GM18507 (cell line): ENCODE measurements at places on chromosomes 4 and X.

DNA sequence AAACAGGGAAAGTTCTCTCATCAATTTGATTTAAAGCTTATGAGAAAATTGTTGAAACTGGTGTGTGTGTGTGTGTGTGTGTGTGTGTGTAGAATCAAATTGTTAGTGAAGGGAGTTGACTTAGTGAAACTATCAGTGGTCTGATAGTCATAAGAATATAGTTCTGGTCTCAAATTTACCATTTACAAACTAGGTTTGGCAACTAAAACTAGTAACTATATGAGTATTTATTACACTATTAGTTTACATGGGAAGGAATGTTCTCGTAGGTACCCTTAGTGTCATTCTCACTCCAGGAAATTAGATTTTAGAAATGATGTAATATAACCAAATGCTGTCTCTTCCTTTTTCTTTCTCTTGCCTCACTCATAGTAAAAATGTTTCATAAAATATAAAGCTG, 11.9 kb downstream of the SULT1E1 start:
- no peak for DNase-seq

DNA sequence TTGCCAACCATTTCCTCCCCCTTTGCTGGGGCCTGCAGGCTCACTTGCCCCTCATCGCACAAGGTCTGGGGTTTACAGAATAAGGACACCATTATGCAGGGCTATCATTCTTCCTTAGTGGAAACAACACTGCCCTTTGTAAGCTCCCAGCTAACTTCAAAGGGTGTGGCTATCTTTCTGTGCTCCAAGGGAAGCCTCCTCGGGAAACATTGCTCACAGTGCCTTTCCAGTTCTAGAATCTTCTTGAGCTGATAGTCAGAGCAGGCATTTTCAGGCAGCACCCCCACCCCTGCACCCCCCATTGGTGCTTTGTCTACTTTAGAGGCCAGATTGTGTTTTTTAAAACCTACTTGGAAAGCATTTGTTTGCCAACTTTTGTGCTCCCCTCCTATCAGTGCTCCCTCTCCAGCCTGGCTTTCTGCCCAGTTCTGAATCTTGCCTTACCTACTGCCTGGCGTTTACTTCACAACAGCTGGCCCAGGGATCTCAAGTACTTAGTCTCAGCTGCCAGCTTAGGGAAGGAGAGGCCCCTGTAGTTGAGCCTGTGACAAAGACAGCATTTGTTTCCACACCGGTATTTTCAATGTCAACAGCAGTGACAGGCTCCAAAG, 53.5 kb downstream of the PLAC1 start:
- no peak for DNase-seq

- no peak for DNase-seq
These were observed 79.9 kb upstream of the AADAT start for GRCh38 chr4:170169699-170170098.

DNA sequence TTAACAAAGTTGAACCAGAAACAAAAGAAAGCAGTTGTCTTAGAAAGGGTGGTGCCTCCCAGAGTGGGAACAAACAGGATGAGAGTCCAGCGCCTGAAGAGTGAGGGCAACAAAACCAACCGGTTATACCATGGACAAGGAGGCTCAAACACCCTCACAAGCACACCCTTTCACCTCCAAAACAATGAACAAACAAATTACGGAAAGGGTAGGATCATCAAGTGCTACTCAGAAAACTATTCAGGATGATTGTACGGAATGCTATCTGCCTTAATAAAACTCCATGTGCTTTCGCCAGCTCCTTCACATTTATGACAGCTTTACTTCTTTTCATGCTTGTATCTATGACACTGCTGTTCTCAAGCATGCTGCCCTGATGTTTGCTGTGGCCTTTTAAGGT, 26.8 kb downstream of the SLC39A8 start:
- DNase-seq: no peak

DNA sequence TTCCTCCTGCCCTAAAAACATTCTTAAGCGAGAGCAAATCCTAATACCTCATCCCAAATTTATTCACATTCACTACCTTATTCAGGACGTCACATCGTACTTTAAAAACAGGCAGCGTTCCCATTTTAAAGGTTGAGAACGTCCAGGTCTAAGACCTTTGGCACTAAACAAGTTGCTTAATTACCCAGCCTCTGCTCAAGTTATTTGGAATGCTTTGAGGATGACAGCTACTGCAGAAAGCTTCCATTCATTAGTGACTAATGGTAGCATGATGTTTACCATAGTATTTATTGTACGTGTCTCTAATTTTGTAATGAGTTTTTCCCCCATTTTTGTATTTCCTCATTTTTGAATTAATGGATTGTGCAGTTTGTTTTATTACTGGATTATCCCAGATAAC, 1.5 kb downstream of the USP38 start:
- DNase-seq: no peak

DNA sequence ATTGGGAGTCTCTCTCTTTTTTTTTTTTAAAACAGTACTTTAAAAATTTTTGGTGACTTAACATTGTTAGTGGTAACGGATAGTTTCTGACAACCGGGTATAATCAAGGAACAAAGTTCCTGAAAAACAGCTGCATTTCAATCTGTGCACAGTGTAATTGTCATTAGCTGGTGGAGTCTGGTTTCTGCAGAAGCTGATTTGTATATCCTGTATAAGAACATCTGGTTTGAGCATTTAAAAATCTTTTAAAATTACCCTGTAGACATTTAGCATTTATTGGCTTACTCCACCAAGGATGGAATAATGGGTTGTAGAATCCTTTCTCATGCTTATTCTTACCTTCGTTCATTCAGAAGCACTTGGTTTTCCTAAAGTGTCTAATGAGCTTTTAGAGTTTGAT, 11.2 kb downstream of the JADE1 start:
- DNase-seq: no peak

GRCh38 chr4:8050555-8051206, 107.9 kb downstream of the ABLIM2 start:
- no peak for DNase-seq

- DNase-seq: no peak
These were observed 13.9 kb downstream of the SCARB2 start for GRCh38 chr4:76199664-76200211.

- no peak for DNase-seq
These were observed 332.5 kb downstream of the GRID2 start for GRCh38 chr4:92636038-92636806.

- no peak for DNase-seq
These were observed 115.6 kb downstream of the SPANXA1 start for GRCh38 chrX:141468940-141469339.

DNA sequence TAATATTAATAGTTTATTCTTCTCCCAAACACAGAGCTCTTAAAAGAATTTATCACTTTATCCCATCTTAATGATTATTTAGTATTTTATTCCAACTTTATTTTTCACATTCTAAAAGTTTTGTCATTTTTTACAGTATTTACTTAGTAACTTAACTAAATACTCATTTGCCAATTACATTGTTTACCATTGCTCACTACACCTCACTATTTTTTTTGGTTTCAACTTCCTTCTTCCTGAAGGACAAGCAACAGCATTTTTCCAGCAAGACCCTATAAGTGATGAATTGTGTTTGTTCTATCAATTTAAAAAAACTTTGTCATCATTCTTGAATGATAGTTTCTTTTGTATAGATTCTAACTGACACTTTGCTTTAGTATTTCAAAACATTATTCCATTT, 19.4 kb upstream of the SRD5A3 start:
- no peak for DNase-seq

DNA sequence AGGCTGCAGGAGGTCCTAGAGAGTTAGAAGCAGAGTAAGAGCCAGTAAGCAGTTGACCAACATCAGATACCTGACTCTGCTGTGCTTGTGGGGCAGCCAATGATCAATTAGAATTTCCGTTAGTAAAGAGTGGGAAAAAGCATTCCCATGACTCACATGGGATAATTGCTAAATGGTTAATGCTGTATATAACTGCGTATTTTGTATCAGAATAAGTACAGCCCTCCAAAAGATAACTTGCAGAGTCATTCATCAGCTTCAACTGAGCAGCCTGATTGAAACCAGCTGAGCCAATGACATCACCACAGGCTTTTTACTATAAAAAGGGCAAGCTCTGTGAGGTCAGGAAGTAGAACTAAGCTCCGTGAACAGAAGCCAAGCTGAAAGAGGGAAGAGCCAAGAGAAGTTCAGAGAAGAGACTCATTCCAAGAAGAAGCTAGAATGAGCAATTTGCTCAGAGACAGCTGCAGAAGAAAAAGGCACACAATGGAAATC, 67.9 kb downstream of the PPP3CA start:
- no peak for DNase-seq

DNA sequence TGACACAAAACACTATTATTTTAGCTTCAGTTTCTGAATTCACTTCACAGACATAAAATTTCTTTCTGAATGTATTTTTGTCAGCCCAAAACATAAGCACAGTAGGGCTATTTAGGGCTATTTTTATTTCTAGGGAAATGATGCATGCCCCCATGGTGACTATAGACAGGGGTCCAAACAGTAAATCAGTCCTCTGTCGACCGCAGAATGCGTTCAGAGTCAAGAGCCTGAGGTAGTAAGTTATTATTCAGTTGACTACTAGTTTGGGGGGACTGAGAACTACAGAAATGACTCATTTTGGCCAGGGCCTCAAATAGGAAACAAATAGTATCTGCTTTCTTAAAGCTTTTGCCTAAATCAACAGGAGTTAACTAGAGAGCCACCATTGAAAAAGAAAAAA, 414.4 kb downstream of the AFF2 start:
- DNase-seq: peak; percentile 11

DNA sequence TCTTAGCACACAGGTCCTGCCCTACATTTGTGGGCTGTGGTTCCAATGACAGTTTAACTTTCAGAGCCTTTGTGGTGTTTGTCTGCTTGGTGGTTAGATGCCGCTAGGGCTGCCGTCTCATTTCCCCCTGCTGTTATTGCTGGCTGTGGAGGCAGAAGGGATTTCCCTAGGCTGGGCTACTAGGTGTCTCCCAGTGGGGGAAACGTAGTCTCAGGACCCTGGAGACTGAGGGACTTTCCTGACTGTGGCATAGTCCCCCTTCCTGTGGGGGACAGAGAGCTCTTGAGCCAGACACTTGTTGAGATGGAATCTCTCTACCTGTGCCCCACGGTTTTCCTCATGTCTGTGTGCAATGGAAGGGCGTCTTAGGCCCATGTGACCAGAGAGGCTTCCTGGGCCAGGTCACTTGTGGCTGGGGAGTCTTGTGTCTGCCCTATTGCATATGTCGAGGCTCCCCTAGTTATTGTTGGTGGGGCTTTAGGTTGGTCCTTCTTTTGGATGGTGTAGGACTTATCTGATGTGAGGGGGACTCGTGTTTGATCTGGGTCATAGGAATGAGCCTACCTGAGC, 68.2 kb downstream of the ARHGAP10 start:
- DNase-seq: no peak

DNA sequence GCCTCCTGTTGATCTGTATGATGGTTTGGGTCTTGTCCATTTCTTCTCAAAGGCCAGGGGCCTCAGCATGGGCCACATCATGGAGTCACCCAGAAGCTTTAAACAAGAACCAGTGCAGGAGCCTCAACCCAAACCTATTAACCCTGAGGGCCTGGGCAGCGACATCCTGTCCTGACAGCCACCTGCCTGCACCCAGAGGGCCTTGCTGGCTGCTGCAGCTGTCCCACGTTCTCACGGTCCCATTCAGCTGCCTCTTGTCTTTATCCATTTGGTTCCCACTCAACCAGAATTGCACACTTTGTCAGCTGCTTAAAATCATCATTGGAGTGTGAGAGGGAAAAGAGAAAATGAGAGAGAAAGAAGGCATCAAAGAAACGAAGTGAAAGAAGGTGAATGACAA, 21.6 kb downstream of the C4orf50 start:
- DNase-seq: no peak

- DNase-seq: no peak
These were observed 112.7 kb downstream of the ZAR1 start for GRCh38 chr4:48602763-48603162.

DNA sequence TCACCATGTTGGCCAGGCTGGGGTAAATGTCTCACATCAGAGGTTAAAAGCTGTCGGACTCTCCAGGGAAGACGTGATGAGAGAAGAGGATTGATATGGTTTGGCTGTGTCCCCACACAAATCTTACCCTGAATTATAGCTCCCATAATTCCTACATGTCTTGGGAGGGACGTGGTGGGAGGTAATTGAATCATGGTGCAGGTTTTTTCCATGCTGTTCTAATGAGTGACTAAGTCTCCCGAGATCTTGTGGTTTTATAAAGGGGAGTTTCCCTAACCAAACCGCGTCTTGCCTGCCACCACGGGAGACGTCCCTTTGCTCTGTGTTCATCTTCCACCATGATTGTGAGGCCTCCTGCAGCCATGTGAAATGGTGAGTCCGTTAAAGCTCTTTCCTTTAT, 64.4 kb downstream of the ASMT start:
- no peak for DNase-seq

DNA sequence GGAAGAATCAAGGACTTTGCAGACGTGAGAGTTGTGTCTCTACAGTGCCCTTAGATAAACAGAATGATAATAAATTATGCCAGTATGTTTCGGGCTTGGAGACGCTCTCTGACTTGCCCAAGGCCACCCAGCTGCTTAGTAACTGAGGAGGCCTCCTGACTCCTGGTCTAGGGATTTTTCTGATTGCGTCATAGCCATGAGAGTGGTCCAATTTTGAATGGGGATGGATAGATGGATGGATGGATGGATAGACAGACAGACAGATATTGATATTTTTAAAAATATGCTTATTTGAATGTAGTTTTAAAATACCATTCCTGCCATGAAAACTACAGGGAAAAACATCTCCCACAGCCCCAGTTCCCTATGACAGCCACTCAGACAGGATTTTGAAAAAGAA, 15.5 kb downstream of the ARHGAP36 start:
- DNase-seq: no peak

- no peak for DNase-seq
These were observed 70.4 kb downstream of the ELOVL6 start for GRCh38 chr4:110128029-110128428.

DNA sequence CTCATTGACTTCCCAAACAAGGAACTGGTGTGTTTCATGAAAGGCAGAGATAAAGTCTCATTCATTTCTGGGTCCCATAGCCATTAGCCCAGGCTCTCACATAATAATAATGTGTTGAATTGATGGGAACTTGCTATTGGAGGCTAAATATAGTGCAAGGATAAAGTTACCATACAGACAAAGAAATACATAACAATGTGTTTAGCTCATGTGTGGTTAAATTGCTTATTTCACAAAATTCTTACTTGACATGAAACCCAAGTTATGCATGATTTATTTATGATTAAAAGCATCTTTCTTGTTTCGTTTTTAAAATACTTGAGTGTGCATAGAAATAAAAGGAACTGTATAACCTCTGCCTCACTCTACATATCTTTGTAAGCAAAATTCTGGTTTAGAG, 37.3 kb upstream of the LPAR4 start:
- DNase-seq: no peak

GRCh38 chr4:74263551-74263950, 44.7 kb upstream of the EPGN start:
- no peak for DNase-seq

DNA sequence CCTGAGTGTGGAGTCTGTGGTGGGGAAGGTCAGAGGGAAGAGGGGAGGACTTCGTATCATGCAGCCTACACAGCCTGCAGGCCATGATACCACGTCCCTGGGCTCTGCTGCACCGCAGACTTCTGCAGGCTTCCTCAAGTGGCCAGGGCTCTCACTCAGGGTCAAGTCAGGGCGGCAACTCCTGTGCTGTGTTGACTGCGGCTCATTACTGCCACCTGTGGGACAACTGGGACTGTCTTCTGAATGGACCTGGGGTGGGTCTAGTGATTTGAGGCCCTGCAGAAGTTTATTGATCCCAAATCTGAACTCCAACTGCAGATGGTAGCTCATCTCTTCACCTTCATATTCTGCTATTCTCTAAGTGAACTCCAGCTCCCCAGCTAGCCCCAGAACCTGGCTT, 167.1 kb downstream of the NSUN7 start:
- DNase-seq: peak; percentile 35
